IMR-90 (cell line): ENCODE measurements at places on chromosomes 3 and 15. TPM values are rescaled to one million over a fixed set of nuclear protein-coding genes. Genes with fewer than 3 reads are reported as not detected.

- DNase-seq = no peak
Measured at GRCh38 chr15:47806008-47806407, 88.7 kb downstream of the SEMA6D start.

- DNase-seq = peak; percentile 52
Measured at GRCh38 chr3:197002701-197003454, 26.7 kb downstream of the MELTF start.

GRCh38 chr3:47433796-47434195 lies 41.9 kb downstream of the SCAP start:
- no peak for DNase-seq

DNA sequence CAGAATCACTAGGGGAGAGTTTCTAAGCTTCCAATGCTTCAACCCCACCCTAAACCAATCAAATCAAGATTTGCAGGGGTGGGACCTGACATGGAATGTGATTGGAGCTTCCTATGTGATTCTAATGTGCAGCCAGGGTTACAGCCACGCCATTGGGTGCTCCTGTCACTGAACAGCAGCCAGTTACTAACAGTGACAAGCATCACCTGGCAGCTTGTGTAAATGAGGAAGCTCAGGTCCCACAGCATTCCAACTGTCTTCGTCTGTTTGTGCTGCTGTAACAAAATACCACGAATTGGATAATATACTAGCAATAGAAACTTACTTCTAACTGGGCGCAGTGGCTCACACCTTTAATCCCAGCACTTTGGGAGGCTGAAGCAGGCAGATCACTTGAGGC lies 294.9 kb downstream of the SHQ1 start:
- DNase-seq = no peak

GRCh38 chr15:81908111-81908510 lies 137.7 kb downstream of the MEX3B start:
- no peak for DNase-seq

GRCh38 chr15:45306105-45306504 lies 54.1 kb downstream of the SLC28A2 start:
- DNase-seq = no peak

GRCh38 chr3:73197187-73197586 lies 135.7 kb downstream of the EBLN2 start:
- no peak for DNase-seq

DNA sequence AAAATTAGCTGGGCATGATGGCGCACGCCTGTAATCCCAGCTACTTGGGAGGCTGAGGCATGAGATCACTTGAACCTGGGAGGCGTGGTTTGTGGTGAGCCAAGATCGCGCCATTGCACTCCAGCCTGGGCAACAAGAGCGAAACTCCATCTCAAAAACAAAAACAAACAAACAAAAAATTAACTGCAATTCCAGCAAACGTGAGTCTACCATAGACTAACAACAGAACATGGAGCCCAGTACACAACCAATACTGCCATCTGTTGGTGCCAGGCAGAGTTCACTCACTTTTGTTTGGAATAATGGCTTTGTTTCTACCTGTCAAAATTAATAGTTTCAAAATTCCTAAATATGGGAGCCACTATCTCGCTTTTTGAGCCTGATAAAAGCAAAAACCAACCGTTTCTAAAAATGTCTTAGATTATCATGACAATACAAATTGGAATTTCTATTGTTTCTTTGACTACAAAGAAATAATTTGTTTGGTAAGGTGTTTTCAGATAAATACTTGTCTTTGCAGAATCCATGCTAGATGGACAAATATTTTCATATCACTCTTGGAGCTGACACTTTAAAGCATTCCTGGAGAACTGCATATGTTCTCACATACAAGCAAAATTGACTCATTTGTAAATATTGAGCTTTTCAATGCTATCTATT lies 45.0 kb downstream of the GPR176 start:
- DNase-seq = no peak

GRCh38 chr15:35181538-35181937 lies 96.4 kb upstream of the NANOGP8 start:
- peak; percentile 63 for DNase-seq

- DNase-seq = peak; percentile 13
Measured at GRCh38 chr3:195583831-195584542, at the start of gene APOD. Gene APOD, minus strand, starts transcription at chr3:195583940. Its CDS starts 4,479 bp downstream, at chr3:195579461.

GRCh38 chr15:62413786-62414185 lies 248.7 kb upstream of the C2CD4B start:
- no peak for DNase-seq

DNA sequence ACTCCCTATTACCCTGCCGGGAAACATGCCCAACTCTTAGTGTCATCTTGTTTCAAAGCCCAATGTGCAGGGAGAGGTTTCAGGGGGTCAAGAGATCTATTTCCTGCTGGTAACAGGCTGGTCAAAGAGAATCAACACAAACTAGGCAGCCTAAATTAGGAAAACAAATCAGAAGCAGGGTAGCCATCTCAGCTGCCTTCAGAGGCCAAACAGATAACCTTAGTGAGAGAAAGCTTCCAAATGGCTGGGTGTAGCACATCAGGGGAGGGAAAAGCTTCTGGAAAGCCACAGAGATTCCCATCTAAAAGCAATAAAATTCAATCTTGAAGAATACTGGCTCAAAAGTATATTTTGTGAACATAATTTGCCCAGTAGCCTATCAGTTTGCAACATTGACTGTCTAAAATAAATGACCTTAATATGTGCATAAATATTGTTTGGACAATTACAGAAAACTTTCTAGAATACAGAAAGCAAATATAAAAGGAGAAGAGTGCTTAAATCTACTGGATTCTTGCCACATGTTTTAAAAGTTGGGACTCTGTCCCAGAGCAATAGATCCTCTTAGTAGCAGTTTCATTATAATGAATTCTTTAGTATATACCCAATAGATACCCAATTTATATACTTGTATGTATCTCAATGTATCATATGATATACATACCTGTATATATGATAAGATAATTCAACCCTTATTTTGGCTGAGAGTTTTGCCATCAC lies 371.9 kb upstream of the RARB start:
- no peak for DNase-seq

DNA sequence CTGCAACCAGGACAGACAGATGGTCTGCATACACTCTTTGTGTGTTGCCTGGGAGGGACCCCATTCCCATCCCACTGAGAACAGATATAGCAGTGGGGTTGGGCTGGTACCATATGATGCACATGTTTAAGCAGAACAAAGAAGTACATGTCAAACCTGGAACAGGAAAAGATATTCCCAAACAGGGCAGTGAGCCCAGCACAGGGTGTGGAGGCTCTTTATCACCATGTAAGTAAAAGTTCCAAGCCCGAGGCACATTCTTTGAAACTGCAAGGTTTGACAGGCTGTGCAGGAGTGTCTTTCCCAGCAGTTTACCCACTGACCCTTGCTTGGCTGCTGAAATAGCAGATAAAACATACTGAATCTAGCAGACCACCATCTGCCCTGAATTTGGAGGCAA lies 5.3 kb upstream of the ZNF445 start:
- DNase-seq = no peak

DNA sequence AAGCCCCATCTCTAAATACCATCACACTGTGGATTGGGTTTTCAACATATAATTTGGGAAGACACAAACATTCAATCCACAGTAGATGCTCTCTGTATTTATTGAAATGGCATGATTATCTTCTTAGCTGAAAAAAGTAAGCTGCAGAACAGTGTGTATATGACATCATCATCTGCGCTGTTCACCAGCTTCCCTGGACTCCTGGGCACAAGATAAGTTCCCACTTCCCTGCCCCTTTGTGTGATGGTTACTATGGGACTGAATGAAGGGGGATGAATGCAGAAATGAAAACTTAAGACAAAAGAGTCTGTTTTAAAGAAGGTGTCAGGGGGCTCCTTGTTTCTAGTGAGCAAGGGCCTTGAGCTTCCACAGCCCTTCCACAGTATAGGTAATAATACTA lies 20.0 kb upstream of the GPD1L start:
- no peak for DNase-seq

GRCh38 chr15:65901336-65901735 lies 32.0 kb downstream of the RAB11A start:
- no peak for DNase-seq

GRCh38 chr3:68751888-68752287 lies 180.5 kb downstream of the TAFA4 start:
- DNase-seq = no peak

DNA sequence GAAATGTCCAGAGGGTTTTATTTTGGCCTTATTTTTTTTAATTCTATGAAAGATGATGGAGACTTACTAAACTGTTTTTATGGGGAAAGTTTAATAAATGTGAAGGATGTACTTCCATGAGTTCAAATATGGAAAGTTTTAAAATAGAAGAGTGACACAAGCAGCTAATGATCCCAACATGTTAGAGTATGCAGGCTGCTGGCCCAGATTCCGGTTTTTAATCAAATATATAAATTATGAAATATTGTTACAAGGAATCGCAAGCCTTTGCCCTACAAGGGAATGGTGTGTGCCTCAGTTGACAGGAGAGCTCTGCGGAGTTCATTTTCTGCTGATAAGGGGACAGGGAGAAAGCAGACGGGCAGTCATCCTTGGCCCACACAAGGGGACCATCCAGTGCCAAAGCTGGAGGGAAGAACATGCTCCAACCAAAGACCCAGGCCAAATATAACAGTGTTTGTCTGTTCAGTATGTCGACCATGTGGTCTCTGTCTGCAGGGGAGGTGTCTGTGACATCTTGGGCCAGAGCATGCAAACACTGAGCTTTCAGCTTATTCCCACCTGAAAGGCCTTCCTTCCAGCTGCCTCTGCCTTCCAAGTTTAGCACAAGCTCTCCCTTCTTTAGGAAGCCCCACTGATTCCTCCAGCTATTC lies 69.8 kb downstream of the SSUH2 start:
- no peak for DNase-seq

The PTX3 gene
- total RNA-seq = 96.7 and 97.9 TPM in 2 replicates

The LCTL gene
- 8.9 and 10.4 TPM in 2 replicates for total RNA-seq

The RPP14 gene
- 6.6 and 11.9 TPM in 2 replicates for total RNA-seq

The KBTBD13 gene
- not detected in 2 replicates for total RNA-seq

The MEIS2 gene
- 50.3 and 71.3 TPM in 2 replicates for total RNA-seq

The CIP2A gene
- 27.8 and 31.7 TPM in 2 replicates for total RNA-seq

The ZNF80 gene
- total RNA-seq = not detected in 2 replicates

The PARP14 gene
- 23.1 and 28.6 TPM in 2 replicates for total RNA-seq

The BNIP2 gene
- total RNA-seq = 47.3 and 108 TPM in 2 replicates

The ARIH1 gene
- 41.2 and 41.9 TPM in 2 replicates for total RNA-seq
